GM23338 (cell line): ENCODE measurements at places on chromosomes 13 and 19. TPM values are rescaled to one million over a fixed set of nuclear protein-coding genes. Genes with fewer than 3 reads are reported as not detected.

Gene CYP2A6
- not detected in 2 replicates for total RNA-seq

Gene FOXO1
- 66.2 and 68.0 TPM in 2 replicates for total RNA-seq

Gene NRTN
- total RNA-seq = 4.0 and 5.9 TPM in 2 replicates

Gene LILRB2
- not detected in 2 replicates for total RNA-seq

DNA sequence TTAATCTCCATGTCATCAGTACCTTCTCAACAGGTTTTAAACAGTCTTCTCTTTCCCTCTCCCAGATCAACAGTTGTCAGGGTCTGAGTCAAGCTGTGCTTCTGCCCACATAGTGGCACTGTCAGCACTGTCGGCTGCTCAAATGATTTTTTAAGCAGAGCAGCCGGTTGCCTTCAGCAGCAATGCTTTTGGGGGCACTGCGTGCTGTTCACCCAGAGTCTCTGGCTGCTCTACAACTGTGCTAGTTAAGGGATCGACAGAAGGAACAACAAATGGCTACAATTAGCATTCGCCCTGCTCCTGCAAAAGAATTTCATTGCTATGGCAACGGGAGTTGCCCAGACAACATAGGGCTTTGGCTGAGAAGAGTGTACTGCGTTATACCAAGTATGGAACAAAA, 412.9 kb downstream of the DIAPH3 start:
- peak overlapping the region; percentile 41 for H3K27ac ChIP-seq
- DNase-seq = peak; percentile 95
- peaks cover 12% of the 10 kb centered on the region for H3K4me1 ChIP-seq
- peak overlapping the region; percentile 27; the same call in 1 of the 2 replicates for H3K4me3 ChIP-seq
- no peaks in the 10 kb centered on the region for H3K27me3 ChIP-seq
- H3K36me3 ChIP-seq = no peaks in the 10 kb centered on the region

DNA sequence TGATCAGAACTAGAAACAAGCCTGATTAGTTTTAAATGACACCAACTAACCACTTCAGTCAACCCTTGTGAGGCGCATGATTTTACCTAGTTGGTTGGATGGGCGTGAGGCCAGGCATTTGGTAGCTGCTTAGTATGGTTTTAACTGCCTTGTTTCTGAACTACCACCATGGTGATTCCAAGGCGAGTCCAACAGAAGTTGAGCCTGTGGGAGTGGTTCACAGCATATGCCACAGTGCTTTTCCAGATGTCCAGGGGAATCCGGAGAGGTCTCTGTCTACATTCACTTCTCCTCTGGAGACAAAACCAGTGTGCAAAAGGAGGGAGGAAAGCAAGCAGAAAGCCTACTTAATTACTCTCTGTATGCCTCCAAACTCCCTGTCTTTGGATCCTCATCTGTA, 524.1 kb downstream of the GPC6 start:
- H3K27ac ChIP-seq = no peak overlapping the region
- no peak for DNase-seq
- H3K4me3 ChIP-seq = no peak overlapping the region
- H3K4me1 ChIP-seq = peaks cover 6% of the 10 kb centered on the region; the same call in 1 of the 2 replicates

DNA sequence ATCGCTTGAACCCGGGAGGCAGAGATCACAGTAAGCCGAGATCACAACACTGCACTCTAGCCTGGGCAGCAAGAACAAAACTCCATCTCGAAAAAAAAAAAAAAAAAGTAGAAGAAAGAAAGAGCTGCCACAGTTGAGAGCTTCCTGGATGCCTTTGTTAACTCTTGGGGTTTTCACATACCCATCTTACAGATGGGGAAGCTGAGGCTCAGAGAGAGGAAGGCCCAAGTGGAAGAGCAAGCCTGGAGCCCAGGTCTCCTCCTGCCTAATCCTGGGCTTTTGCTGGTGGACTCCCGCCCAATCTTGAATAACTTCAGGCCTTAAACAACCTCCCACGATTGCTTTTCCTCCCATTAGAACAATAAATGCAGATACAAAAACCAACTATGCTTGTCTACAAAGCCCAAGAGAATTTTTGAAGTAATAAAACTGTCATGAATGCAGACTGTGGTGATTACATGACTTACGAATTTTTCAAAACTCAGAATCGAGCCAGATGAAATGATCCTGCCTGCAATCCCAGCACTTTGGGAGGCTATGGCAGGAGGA, 41.7 kb downstream of the LTBP4 start:
- no peak overlapping the region for H3K4me3 ChIP-seq
- peaks cover 7% of the 10 kb centered on the region for H3K4me1 ChIP-seq
- H3K27me3 ChIP-seq = no peaks in the 10 kb centered on the region
- no peaks in the 10 kb centered on the region for H3K36me3 ChIP-seq
- H3K27ac ChIP-seq = no peak overlapping the region

DNA sequence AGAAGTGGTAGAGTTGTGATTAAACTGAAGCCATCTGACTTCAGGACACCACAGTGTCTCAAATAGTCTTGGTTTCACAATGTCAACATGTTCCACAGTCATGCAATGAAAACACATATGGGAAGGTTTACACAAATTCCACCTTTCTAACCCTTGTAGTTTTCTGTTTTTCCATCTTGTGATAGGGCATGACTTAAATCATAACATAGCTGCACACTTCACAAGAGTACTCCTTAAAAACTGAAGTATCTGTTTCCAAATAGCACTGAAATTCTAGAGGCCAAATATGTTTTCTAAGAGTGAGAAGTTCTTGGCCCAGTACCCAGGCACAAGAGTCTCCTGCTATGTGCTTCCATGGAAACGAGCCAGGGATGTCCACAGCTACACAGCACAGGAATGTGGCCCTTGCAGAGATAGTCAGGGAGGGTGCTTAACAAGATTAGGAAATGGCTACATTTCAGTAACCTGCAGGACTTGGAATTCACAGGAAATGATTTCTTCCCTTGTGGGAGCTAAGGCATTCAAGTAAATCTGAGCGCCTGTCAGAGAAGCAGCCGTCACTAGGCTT, 269.1 kb downstream of the NDFIP2 start:
- no peak overlapping the region for H3K27ac ChIP-seq
- no peaks in the 10 kb centered on the region for H3K36me3 ChIP-seq
- no peak overlapping the region for H3K4me3 ChIP-seq
- H3K27me3 ChIP-seq = no peaks in the 10 kb centered on the region
- no peaks in the 10 kb centered on the region; the same call in 1 of the 2 replicates for H3K4me1 ChIP-seq
- DNase-seq = peak; percentile 56

Gene HAUS5
- 17.9 and 21.9 TPM in 2 replicates for total RNA-seq

DNA sequence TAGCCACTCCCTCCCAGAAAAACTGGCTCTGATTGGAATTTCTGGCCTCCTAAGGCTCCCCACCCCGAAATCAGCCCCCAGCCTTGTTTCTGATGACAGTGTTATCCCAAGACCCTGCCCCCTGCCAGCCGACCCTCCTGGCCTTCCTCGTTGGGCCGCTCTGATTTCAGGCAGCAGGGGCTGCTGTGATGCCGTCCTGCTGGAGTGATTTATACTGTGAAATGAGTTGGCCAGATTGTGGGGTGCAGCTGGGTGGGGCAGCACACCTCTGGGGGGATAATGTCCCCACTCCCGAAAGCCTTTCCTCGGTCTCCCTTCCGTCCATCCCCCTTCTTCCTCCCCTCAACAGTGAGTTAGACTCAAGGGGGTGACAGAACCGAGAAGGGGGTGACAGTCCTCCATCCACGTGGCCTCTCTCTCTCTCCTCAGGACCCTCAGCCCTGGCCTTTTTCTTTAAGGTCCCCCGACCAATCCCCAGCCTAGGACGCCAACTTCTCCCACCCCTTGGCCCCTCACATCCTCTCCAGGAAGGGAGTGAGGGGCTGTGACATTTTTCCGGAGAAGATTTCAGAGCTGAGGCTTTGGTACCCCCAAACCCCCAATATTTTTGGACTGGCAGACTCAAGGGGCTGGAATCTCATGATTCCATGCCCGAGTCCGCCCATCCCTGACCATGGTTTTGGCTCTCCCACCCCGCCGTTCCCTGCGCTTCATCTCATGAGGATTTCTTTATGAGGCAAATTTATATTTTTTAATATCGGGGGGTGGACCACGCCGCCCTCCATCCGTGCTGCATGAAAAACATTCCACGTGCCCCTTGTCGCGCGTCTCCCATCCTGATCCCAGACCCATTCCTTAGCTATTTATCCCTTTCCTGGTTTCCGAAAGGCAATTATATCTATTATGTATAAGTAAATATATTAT, 6.1 kb downstream of the FOSB start:
- H3K27me3 ChIP-seq = peaks cover 54% of the 10 kb centered on the region
- peak overlapping the region; percentile 76 for H3K4me3 ChIP-seq

DNA sequence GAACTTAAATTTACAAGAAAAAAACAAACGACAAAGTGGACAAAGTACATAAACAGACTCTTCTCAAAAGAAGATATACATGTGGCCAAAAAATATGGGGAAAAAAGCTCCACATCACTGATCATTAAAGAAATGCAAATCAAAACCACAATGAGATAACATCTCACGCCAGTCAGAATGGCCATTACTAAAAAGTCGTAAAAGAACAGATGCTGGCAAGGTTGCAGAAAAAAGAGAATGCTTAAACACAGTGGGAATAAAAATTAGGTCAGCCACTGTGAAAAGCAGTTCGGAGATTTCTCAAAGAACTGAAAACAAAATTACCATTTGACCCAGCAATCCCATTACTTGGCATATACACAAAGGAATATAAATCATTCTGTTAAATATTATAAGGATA, 132.7 kb downstream of the UGGT2 start:
- no peaks in the 10 kb centered on the region for H3K36me3 ChIP-seq
- no peak overlapping the region for H3K27ac ChIP-seq
- no peak for DNase-seq
- H3K27me3 ChIP-seq = no peaks in the 10 kb centered on the region
- 0 out of 2 replicates have a peak, but pooled peaks cover 3% of the 10 kb centered on the region for H3K4me1 ChIP-seq

Gene KCNC3
- 2.7 and 3.4 TPM in 2 replicates for total RNA-seq

DNA sequence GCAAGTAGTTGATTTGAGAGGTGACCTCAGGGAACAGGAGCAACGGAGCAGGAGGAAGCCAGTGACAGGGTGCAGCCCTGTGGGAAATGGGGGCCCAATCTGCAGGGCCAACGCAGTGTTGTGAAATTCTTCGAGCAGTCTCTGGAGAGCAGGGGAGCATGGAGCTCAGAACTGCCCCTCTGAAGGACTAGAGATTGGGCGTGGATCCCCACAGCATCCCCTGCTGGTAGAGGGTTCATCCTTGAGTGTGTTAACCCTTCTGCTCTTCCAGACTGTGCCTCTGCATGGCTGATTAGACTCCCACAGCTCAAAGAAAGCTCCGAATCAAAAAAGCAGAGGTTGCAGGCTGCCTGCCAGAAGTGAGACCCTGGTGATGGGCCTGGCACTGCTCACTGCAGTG, 77.9 kb upstream of the UQCRFS1 start:
- H3K4me3 ChIP-seq = no peak overlapping the region
- peak; percentile 30 for DNase-seq

- no peak overlapping the region for H3K4me3 ChIP-seq
- H3K27me3 ChIP-seq = no peaks in the 10 kb centered on the region
Observed at GRCh38 chr13:34361560-34361959, 543.6 kb downstream of the RFC3 start.

DNA sequence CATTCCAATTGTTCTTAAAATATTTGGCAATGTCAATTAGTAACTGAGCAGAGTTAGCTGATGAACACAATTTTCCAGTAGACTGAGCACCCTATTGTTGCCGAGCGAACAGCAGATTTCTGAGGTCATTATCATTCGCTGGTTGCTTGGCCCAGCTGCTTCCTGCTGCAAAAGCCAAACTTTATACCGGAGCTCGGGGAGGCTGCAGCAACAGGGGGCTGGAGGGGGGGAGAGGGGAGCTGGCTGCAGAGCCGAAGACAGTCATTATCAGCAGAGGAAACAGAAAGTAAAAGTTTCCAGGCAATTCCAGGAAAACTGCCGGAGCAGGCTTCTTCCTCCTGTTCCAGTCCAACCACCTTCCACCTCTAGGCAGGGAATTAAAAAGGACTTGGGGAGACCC, 77.9 kb downstream of the ZNF536 start:
- H3K4me3 ChIP-seq = peak overlapping the region; percentile 4; the same call in 1 of the 2 replicates
- H3K27me3 ChIP-seq = no peaks in the 10 kb centered on the region
- H3K27ac ChIP-seq = no peak overlapping the region
- H3K4me1 ChIP-seq = peaks cover 33% of the 10 kb centered on the region
- DNase-seq = peak; percentile 77
- no peaks in the 10 kb centered on the region for H3K36me3 ChIP-seq
